Astrocyte of the spinal cord (primary cell): ENCODE measurements at places on chromosomes 12 and 14.

DNA sequence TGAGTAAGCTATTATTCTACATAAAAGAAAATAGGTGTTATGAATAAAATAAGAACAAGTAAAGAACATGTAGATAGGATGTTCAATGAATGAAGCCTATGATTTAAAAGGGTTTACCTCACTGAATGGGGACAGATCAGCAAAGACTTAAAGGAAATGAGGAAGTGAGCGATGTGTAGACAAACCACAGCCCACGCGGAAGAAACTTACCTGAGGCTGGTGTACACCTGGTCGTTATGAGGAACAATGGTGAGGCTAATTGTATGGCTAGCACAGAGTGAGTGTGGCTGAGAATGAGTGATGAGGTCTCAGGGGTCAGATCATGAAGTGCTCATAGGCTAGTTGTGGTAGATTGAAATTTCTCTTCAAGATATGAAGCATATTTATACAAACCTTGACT lies 221.7 kb downstream of the ALG10B start:
- no peak for DNase-seq

DNA sequence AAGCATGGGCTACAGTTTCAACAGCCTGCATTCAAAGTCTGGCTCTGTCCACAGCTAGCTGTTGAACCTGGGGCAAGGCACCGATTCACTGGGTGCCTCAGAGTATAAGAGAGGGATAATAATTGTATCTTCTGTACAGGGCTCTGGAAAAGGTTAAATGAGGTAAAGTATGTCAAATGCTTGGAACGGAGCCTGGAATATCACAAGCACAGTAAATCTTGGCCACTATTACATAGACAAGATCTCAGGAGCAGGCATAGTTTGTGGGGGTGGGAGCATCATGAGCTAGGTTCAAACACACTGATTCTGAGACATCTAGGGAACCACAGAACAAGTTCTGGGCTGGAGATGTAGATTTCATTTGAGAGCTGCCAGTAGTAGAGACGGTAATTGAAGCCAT lies 203.7 kb upstream of the NUDT4 start:
- peak; percentile 73 for DNase-seq

- DNase-seq: no peak
Measured at GRCh38 chr14:61992139-61992538, 229.9 kb downstream of the SNAPC1 start.

GRCh38 chr14:24182110-24182882 lies 6.3 kb downstream of the IPO4 start:
- no peak for DNase-seq

DNA sequence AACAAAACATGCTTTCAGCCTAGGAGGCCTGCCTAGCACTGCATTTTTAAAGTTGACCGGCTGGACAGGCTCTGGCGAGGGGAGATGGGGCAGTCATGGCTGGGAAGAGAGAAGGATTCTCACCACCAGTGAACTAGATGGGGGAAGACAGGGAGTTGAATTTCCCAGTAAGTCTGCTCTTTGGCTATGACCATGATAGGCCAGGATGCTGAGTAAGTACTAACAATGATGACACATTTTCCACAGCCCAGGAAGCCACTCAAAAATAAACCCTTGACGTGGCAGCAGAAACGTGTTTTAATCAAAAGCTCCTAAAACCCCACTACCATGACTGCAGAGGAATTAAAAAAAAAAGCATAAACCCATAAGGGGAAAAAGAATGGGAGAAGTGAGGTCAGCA lies 19.0 kb downstream of the KCTD10 start:
- DNase-seq: peak; percentile 66

GRCh38 chr12:25876383-25877045 lies 82.0 kb upstream of the RASSF8 start:
- no peak for DNase-seq

GRCh38 chr14:52031781-52032180 lies 37.1 kb downstream of the NID2 start:
- DNase-seq: peak; percentile 92

DNA sequence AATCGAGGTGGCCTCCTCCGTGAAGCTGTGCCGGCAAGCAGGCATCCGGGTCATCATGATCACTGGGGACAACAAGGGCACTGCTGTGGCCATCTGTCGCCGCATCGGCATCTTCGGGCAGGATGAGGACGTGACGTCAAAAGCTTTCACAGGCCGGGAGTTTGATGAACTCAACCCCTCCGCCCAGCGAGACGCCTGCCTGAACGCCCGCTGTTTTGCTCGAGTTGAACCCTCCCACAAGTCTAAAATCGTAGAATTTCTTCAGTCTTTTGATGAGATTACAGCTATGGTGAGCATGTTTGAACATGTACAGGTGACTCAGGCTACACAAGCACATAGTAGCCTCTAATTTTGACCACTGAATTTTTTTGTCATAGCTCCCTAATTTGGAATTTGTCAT lies 59.7 kb downstream of the ATP2A2 start:
- DNase-seq: no peak

- no peak for DNase-seq
Measured at GRCh38 chr14:69261761-69262331, 1.9 kb downstream of the GALNT16 start.

GRCh38 chr12:26843311-26843710 lies 10.3 kb upstream of the ITPR2 start:
- no peak for DNase-seq

GRCh38 chr14:63203618-63204406 lies 431 bp upstream of the RHOJ start:
- DNase-seq: peak; percentile 98

- no peak for DNase-seq
Measured at GRCh38 chr12:16504200-16504599, 101.8 kb downstream of the LMO3 start.

- peak; percentile 25 for DNase-seq
Measured at GRCh38 chr14:72892879-72893635, 844 bp downstream of the DPF3 start.

- DNase-seq: peak; percentile 83
Measured at GRCh38 chr14:102437997-102438915, 71.3 kb downstream of the ANKRD9 start.

GRCh38 chr12:508795-509194 lies 49.1 kb downstream of the B4GALNT3 start:
- no peak for DNase-seq

- DNase-seq: no peak
Measured at GRCh38 chr12:117365049-117365616, 3.7 kb upstream of the NOS1 start.

DNA sequence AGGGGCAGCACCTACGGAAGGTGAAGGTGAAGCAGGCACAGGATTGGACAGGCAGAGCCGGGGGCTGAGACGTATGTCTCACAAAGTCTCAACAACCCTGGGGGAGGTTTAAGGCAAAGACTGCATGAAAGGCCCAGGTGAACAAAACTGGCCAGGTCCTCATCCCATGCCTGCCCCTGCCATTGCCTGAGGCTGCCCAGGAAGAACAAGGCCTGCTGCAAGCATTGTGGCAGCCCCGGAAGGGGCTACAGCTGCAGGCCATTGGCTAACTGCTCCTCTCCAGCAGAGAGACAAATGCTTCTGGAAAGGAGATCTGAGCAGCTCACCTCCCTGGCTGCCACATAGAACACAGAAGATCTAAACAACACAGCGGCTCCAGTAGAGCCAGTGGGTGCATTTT lies 20.4 kb upstream of the TMEM179 start:
- no peak for DNase-seq

DNA sequence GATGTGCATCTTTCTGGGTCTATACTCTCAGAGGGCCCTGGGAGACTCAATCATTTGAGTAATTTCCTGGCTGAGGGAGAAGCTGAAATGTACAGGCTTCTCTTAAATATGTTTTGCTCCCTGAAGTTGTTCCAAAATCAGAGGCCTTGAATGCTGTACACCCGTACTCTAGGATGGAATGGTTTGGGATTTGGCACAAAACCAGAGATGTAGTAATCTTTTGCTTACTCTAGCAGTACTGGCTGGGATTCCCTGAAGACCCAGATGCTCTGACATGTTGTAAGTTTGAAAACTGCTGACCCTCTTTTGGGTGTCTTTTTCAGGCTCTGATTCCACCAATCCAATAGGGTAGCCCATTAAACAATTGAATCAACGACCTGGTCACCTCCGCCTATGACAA lies 10.4 kb downstream of the ACACB start:
- DNase-seq: no peak

DNA sequence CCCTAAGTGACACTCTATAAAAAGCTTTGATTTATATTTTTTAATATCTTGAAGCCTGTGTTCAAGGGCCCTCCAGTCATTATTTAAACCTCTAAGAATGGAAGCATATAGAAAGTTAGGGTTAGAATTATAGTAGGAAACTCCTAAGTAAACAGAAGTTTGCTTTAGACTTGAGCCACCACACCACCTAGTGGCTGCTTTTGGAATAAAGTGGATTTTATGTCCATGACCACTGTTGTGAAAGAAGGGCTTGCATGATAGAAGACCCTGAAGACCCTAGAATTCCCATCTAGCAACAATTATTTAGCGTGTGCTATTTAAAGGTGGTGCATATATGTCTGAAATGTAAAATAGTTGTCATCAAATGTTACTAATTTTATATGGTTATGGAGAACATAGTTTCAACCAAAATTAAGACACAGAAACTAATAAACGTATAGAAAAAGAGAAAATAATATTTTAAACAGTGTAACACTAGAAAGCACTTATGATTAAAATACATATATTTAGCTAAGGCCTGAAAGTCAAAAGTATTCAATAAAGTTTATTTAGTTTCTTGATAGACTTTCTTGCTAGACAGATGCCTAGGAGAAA lies 21.3 kb downstream of the LRRIQ1 start:
- peak; percentile 55 for DNase-seq

- DNase-seq: peak; percentile 45
Measured at GRCh38 chr12:1591034-1591433, 3.3 kb downstream of the FBXL14 start.

- DNase-seq: peak; percentile 66
Measured at GRCh38 chr14:60637479-60638315, 11.6 kb downstream of the SIX1 start.

DNA sequence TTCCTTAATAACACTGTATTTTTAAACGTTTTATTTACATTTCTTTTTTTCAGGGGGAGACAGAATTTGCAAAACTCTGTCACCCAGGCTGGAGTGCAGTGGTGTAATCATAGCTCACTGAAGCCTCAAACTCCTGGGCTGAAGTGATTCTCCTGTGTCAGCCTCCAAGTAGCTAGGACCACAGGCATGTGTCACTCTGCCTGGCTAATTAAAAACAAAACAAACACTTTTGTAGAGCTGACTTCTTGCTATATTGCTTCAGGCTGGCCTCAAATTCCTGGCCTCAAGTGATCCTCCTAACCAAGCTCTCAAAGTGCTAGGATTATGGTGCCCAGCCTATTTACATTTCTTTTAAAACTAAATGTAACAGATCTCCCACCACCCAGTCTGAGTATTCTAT lies 12.7 kb downstream of the CPSF6 start:
- DNase-seq: no peak

DNA sequence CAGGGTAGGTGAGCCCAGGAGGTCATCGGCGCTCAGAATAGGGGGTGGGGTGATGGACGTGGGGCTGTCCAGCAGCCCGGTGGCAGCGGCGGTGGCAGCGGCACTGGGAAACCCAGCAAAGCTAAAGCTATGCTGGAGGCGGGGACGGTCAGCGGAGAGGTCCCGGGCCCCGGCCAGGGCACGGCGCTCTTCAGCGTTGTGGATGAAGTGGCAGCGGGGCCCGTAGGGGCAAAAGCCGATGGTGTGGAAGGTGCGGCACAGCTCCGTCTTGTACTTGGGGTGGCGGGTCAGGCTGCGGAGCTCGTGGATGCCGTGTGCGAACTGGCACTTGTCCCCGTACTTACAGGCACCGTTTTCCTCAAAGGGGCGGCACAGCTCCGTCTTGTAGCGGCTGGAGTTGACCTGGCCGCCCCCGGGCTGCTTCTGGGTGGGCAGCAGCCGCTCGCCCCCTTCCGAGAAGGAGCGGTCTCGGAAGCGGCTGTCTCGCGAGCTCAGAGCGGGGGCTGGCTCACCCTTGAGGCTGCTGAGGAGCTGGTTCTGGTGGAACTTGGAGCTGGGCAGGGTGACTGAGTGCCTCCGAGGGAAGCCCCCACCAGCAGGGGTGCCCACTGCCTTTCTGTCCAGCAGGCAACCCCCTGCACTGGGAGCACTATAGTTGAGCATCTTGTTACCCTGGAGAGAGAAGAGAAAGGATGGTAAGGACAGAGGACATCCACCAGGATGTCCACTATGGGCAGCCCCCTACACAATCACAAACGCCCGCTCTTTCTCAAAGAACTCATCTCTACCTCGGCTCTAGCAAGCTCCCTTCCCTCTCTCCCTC lies 2.8 kb downstream of the ZFP36L1 start:
- DNase-seq: peak; percentile 39
